LHCN-M2 (cell line): ENCODE measurements at places on chromosomes 11 and 22.

DNA sequence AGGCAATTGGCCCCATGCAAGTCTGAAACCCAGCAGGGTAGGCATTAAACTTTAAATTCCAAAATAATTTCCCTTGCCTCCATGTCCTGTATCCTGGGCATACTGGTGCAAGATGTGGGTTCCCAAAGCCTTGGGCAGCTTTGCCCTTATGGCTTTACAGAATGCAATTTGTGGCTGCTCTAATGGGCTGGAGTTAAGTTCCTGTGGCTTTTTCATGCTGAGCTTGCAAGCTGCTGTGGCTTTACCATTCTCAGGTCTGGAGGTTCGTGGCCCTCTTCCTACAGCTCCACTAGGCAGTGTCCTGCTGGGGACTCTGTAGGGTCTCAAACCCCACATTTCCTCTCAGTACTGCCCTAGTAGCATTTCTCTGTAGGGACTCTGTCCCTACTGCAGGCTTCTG lies 15.0 kb upstream of the BIRC3 start:
- DNase-seq, result no peak

DNA sequence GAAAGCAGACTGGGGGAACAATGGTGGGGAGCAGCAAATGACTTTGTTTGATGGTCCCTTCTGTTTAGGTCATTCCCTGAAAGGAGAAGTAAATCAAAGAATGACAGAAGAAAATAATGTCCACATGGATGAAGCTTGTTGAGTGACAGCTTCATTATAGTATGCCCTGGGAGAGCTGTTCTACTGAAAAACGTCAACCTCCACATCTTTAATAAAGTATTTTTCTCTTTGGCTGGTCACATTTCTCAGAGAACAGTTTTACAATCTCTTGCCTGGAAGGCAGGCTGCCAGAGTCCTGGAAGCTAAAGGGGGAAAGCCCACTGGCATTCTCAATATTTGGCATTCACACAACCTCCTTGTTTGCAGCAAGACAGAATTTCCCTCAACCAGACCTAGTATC lies 287.9 kb downstream of the SWAP70 start:
- DNase-seq, result no peak

GRCh38 chr11:19200410-19201201 lies 1.2 kb downstream of the CSRP3 start:
- peak; percentile 88 for DNase-seq

DNA sequence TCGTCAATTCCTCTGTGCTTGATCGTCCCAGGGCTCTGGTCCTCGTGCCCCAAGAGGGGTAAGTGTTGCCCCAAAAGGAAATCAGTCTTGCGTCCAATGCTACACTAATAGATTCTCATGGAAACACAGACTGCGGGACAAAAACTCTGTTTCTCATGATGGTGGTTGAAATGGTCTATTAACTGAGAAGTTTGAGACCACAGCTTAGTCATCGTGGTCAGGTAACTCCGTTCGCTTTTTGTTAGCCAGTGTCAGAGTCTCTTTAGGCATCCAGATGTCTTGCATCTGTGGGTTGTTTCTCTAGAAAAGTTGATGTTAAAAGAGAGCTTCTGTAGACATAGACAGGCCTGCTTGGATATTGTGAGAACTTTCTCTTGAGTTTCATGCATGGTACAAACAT lies 104.6 kb upstream of the SORL1-AS1 start:
- no peak for DNase-seq

DNA sequence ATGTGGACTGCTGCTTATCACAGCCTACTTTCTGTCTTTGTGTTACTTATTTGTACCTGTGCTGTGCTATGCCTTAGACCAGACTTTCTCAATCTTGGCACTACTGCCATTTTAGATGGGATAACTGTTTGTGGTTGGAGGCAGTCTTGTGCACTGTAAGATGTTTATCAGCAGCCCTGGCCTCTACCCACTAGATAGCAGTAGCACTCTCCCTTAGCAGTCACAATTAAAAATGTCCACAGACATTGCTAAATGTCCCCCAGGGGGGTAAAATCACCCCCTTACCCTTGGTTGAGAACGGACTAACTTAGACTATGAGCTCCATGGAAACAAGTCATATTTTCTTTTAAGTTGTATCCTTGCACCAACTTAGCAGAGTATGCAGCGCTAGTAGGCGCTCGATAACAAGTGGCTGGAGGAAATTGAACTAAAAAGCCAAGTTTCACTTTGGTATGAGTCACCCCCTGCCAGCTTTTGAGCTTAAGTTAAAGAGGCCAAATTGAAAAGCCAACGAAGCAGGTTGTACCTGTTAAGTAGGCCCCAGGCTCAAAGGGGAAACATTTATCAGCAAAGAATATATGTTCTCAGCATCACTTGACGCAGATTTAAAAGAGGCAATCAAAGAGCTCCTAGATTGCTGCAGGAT lies 304.8 kb upstream of the SORL1-AS1 start:
- DNase-seq, result peak; percentile 27

DNA sequence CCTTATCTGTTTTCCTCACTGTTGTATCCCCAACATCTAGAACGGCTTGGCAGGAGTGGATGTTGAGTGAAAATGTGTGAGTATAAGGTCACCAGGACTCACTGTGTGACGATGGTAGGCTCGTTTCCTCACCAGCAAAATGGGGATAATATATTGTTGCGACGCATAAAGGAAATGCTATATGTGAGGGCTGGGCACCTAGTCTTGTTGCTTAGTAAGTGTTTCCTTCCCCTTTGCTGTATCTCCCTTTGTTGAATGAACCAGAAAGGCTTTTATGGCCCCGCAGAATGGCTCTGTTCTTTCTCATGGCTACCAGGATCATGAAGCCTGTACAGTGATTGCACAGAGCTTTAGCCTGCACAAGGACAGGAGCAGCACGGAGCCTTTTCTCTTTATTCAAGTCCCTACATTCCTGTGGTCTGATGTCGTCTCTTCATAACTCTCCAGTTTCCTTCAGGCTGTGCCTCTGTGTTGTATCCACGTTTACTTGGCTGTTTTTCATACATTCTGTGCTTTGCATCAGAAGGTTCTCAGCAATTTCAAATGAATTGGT lies 5.4 kb downstream of the TNRC6B start:
- peak; percentile 69 for DNase-seq

GRCh38 chr11:77424644-77425043 lies 49.2 kb downstream of the PAK1 start:
- no peak for DNase-seq

DNA sequence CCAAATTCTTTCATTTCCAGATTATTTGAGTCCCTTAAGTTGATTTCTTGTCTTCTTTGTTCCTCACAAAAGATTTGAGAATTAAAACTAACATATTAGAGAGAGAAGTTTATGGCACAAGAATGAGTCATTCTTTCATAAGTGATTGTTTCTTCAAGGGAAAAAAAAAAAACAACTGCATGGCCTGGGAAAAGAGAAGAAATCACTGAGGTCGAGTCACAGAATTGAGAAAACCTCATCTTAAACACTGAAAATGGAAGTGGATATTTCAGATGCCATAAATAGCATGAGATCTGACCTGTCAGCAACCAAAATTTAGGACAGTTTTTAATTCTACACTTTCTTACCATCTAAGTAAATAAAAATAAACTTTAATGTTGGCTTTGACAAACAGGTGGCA lies 87.2 kb downstream of the CWF19L2 start:
- peak; percentile 48 for DNase-seq

GRCh38 chr11:13262096-13262495 lies 15.5 kb upstream of the BMAL1 start:
- peak; percentile 11 for DNase-seq

DNA sequence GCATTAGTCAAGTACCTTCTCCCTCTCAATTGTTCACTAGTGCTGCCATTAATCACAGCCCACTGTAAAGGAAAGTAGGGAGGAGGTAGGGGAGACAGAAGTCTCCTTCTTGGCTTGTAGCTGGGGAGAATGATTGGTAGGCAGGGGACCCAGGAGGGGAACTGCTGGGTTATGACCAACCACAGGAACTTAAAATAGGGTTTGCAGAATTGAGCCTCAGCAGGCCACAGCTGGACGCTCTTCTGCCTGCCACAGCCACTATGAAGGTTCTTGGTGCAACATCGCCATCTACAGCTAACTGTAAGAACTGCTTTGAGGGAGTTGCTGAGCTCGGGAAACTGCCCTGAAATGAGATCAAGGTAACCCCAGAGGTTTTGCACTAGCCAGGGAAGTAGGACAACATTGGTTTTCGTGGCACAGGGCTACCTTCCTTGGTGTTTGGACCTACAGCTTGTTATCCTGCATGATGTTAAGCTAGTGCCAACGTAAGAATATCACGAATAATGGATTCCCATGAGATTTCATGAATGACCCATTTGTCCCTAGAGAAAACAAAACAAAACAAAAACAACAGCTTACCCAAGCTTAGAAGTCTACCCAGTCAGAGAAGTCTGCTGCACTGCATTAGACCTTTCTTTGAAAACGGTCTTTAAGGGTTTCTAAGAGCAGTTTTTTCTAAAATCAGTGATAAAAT lies 787.1 kb upstream of the API5 start:
- no peak for DNase-seq

DNA sequence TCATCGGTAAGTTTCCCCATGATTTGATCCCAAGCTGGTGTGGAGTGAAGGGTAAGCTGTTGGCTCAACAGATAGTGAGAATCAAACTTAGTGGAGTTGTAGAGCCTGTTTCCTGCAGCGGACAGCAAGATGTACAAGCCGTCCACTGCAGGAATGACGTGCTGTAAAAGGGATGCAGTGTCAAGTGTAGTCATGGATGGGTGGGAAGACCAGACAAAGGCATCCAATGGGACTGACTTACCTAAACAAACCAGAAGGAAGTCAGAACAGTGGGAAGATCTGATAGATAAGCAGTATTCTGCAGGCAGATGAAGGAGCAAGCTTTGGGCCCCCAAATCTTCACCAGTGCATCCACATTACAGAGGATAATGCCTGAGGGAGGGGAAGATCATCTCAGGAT lies 8.8 kb downstream of the ZBTB16 start:
- no peak for DNase-seq
